ENCODE measurements at places on chromosomes 7 and 10. TPM values are rescaled to one million over a fixed set of nuclear protein-coding genes. Genes with fewer than 3 reads are reported as not detected.

The ZNF518A gene
- 25.6 TPM for total RNA-seq

The WNT16 gene
- not detected for total RNA-seq

The EBF3 gene
- total RNA-seq: 9.9 TPM

GRCh38 chr10:14603534-14604102 is 171.1 kb downstream of the FAM107B start:
- H3K27me3 ChIP-seq: no peaks in the 10 kb centered on the region
- peak overlapping the region; percentile 56 for H3K4me3 ChIP-seq
